ENCODE measurements at places on chromosomes 6 and 20.
A peak's percentile ranks its signal among the peaks of the same experiment; 100 is the strongest.

GRCh38 chr6:156487877-156488276 lies 289.3 kb upstream of the ARID1B start:
- DNase-seq: no peak

- DNase-seq: no peak
Observed at GRCh38 chr6:42315991-42316970, 98.6 kb upstream of the MRPS10 start.

- DNase-seq: no peak
Observed at GRCh38 chr6:50362706-50363105, 313.0 kb upstream of the DEFB112 start.

- no peak for DNase-seq
Observed at GRCh38 chr6:45681860-45682511, 304.3 kb upstream of the SUPT3H start.

GRCh38 chr6:11710311-11710761 lies 68.3 kb downstream of the ADTRP start:
- no peak for DNase-seq

DNA sequence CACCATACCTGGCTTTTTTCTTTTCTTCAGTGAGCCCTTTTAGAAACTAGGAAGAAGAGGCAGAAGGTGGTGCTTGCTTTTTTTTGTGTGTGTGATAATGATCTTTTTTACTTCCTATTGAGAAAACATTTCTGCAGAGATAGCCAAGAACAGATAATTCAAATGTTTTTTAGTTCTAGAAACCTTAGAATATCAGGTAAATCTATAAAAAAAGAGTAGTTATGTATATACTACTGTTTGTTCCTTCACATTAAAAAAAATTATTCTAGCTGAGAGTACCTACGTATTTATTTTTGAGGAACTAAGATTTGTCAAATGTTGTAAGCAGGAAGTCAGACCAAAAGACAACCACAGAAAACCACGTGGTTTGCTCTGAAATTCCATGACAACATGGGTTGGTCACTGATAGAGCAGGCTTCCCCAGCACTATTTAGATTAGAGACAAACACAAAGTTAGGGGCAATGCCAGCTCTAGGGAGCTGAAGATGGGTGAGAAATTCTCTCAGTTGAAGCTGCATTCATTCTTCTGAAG lies 12.8 kb downstream of the STK4 start:
- no peak for DNase-seq

GRCh38 chr6:35076997-35077712 lies 64.0 kb downstream of the TCP11 start:
- peak; percentile 42 for DNase-seq

- DNase-seq: no peak
Observed at GRCh38 chr6:143098054-143098671, 37.5 kb downstream of the AIG1 start.

- DNase-seq: no peak
Observed at GRCh38 chr6:90078513-90079289, 184.4 kb downstream of the GJA10 start.

- DNase-seq: no peak
Observed at GRCh38 chr6:148883270-148883669, 136.4 kb downstream of the UST start.
